Lung microvascular endothelial cell (primary cell): ENCODE measurements at places on chromosomes 3 and 15.

GRCh38 chr15:41567862-41568261, 8.8 kb downstream of the TYRO3 start:
- no peak for DNase-seq

- peak; percentile 99 for DNase-seq
Observed at GRCh38 chr3:149599236-149599635, 58.6 kb downstream of the WWTR1 start.

DNA sequence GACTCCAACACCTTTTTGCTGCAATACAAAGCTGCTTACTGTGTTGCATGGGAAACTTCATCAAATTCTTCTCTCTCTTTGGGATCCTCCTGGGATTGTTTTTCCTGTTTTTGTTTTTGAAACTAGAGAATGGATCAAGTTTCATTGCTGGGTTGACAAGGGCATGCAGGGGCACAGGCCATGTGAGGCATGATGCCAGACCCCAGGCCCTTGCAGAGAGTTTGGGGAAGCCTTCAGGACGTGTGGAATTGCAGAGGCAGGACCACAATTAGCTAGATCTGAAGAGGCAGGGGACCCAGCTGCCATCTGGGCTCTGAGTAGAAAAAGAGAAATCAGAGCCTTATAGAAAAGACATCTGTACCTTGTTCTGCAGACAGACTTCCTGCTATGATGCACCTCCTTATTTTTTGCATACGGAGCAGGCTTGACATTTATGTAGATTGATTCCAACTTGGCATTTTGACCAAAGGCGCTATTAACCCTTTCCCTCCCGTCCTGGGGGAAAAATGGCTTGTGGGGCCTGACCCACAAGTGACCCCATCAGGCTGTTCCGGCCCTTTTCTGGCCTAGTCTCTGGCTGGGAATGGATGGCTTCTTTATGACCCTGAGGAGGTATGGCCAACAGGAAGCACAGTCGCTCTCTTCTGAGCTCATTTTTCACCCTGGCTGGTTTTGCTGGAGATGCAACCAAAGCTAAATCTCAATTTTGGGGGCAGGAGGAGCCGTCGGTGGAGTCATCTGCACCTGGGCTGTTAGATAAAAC, 44.3 kb upstream of the CHRNB4 start:
- DNase-seq = no peak

DNA sequence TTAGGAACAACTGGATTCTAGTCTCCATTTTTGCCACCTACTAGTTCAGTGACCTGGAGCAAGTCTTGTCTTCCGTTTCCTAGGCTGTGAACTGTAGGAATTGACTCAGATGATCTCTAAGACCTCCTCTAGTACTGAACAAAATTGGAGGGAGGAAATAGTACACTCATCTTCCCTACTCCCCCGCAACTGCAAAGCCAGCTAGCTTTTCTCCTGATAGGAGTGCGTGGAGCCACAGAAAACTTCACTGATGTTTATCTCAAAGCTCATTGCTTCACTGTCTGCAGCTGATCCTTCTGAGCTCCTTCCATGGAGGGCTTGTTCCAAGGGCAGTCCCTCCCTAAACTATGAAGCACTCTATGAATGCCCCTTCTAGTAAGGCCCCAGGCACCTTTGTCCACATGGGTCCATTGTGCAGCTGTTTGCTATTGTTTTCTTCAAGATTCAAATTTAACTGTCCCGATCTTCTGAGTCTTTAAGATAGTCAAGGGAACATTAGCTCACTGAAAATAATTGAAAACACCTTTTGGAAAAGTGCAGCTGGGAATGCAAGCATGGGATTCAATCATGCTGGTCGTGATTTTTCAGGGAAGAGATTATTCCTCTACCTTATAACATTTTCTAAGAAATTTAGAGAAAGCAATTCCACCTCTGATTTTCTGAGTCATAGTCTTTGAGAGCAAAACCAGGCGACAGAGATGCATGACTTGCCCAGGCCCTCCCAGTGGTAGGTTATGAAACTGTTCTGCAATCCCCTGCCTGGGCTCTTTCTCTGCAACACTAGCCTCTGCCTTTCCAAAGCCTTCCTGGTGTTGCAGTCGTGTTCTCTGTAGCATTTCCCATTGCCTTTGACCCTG, 24.3 kb downstream of the FILIP1L start:
- DNase-seq = peak; percentile 41

- DNase-seq = no peak
Observed at GRCh38 chr15:101399431-101399830, 90.1 kb downstream of the PCSK6 start.

DNA sequence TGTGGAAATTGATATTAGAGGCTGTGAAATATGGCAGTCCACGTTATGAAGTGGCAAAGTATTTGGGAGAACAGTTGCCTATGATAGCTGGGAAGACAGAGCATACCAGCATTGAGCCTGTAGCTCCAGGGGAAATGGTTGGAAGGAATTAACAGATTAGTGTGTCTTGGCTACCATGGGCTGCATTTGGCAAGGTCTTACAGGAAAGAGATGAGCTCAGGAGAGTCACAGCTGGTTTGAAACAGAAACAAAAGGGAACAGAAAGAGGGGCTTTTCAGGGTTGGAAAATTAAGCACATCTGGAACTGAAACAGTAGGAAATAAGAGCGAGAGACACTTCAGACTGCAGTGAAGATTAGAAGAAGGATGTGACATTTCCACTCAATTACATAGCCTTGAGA, 141.7 kb downstream of the FBLN2 start:
- DNase-seq = no peak

GRCh38 chr15:69893863-69894262, 203.9 kb downstream of the TLE3 start:
- DNase-seq = peak; percentile 7

- no peak for DNase-seq
Observed at GRCh38 chr3:115227461-115227860, 80.4 kb upstream of the ZBTB20 start.

DNA sequence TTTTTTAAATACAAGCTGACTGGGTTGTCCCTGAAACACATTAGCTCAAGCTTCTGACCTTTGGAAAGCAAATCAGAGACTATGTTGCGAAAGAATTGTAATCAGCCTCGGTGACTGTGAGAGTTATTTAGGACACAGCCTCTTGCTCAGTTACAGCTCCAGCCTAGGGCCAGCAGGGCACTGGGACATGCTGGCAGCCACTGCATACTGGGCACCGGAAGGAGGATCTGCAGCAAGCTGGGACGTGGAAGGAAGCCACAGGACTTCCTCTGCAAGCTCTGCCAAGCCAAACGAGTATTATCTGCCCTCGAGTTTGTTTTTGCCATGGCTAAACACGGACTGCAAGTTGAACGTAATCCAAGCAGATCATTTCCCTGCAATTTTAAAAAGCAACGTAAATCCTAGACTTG, 24.4 kb upstream of the COPG1 start:
- peak; percentile 60 for DNase-seq

DNA sequence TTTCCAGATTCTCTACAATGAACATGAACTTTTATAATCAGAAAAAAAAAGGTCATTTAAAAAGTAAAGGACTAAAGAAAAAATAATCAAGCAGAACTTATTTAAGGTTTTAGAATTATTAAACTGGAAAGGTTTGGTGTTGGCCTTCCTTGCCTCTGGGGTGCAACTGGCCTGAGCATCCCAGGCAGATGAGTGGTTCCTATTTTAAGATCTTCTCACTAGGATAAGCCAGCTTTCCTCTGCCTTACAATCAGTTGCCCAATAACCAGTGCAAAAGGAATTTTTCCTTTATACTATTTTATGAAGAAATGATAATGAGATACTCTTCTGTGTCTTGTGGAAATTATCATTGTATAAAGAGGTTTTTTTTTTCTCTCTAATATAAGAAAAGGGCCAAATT, 56.6 kb downstream of the SEC22A start:
- no peak for DNase-seq

DNA sequence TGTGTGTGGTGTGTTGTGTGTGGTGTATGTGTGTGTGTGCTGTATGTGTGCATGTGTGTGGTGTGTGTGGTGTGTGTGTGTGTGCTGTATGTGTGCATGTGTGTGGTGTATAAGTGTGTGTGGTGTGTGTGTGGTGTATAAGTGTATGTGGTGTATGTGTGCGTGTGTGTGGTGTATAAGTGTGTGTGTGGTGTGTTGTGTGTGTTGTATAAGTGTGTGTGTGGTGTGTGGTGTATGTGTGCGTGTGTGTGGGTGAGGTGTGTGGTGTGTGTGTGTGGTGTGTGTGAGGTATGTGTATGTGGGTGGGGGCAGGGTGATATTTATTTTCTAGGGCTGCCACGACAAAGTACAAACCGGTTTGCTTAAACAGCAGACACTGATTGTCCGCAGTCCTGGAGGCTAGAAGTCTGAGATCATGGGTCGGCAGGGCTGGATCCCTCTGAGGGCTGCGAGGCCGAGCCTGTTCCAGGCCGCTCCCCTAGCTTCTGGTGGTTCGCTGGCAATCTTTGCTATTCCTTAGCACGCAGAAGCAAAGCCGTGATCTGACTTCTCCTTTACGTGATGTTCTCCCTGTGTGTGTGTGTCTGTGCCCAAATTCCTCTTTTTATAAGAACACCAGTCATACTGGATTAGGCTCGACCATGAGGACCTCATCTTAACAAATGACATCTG, 160.2 kb downstream of the XXYLT1 start:
- no peak for DNase-seq

- DNase-seq = no peak
Observed at GRCh38 chr3:159936541-159936940, 52.1 kb upstream of the IL12A start.

DNA sequence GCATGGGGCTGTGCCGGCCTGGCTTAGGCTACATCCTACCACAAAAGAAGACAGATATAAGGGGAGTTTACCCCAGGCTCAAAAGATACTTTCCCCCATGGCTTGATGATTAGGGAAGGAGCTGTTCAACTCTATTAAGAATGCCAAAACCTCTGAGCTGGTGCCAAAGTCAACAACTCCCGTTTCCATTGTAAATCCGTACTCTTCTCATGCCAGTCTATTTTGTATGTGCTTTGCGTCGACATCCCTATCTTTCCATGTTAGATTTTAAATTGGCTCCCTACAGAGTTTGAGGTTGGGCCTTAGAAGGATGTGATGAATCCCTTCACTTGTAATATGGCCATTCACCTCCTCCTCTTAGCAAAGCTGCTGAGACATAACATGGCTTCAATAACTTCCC, 46.9 kb downstream of the RLBP1 start:
- no peak for DNase-seq

DNA sequence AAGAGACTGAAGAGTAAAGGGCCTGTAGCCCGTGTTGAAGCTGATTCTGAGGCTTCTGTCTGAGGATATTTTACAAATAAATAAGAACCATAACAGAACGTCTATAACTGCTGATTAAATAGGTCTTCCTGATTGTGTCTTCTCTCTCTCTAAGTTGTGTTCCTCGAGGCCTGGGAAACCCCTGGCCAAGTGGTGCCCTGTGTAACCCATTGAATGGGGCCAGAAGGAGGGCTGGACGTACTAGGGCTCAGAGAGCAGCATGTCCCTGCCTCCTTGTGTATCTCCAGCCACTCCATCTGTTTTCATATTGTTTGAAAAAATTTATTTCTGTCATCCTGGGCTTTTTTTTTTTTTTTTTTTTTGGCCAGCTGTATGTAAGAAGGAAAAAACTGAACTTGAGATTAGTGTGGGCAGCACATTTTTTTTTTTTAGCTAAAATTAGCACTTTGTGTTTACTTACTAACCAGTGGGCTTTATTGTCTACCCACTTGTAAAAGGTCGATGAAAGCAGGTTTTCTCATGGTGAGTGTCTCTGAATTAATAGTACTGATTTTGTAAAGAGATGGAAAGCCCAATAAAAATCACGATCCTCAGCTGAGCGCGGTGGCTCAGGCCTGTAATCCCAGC, 10.7 kb downstream of the DHX30 start:
- no peak for DNase-seq

DNA sequence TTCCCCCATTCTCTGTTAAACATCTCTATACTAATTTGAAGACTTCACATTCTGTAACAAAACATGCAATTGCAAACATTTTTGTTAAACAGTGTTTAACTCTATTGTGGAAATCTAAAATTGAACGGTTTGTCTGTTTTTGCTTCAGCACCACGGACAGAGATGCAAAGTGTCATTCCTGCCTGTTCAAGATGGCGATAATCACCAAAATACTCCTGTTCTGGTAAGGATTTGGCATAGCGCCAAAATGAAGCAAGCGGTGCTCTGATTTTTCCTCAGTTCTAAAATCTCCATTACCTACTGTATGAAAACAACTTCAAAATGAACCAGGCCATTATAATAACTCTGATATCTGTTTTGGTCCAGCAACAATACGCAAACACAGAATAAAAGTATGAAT, 129.7 kb upstream of the TUSC7 start:
- DNase-seq = peak; percentile 2

DNA sequence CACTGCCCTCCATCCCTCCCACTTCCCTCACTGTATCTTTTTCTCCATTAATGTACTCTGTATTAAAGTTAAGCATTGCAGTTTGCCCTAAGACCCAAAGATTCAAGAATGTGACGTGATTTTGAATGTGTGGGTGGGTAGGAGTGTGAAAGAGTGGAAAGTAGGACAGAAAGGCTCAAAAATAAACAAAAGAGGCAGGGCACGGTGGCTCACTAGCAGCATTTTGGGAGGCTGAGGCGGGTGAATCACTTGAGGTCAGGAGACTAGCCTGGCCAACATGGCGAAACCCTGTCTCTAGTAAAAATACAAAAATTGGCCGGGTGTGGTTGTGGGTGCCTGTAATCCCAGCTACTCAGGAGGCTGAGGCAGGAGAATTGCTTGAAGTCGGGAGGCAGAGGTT, 18.4 kb downstream of the TFRC start:
- no peak for DNase-seq

GRCh38 chr15:63256433-63257274, 20.8 kb upstream of the APH1B start:
- DNase-seq = peak; percentile 78
